Thoracic aorta (tissue), 2 donors: ENCODE measurements at places on chromosomes 7 and 10. TPM values are rescaled to one million over a fixed set of nuclear protein-coding genes. Genes with fewer than 3 reads are reported as not detected.

Gene CYP3A5
- 3.5 TPM for total RNA-seq

Gene NEBL
- total RNA-seq = 1.4 TPM

Gene GUSB
- 23.4 TPM for total RNA-seq

Gene HIF1AN
- 17.7 TPM for total RNA-seq

Gene ALKBH4
- total RNA-seq = 15.9 TPM

DNA sequence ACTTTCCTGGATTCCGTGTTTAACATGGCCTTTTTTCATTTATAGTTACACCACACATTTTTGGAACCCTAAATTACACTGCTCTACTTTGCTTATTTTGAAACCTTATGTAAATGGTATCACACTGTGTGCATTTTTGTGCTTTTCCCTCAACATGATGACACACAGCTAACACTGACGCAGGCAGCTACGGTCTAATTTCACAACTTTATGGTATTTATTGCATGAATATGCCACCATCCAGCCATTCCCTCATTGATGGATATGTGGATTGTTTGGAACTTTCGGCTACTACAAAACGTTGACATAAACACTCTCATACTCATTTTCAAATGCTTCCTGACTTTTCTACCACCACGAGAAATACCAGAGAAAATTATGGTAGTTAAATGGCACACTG, 6.9 kb downstream of the PAPOLB start:
- no peaks in the 10 kb centered on the region for H3K36me3 ChIP-seq
- DNase-seq = no peak
- no peaks in the 10 kb centered on the region for H3K27me3 ChIP-seq
- no peaks in the 10 kb centered on the region for H3K4me1 ChIP-seq
- no peak overlapping the region for H3K4me3 ChIP-seq
- no peak overlapping the region for H3K27ac ChIP-seq

DNA sequence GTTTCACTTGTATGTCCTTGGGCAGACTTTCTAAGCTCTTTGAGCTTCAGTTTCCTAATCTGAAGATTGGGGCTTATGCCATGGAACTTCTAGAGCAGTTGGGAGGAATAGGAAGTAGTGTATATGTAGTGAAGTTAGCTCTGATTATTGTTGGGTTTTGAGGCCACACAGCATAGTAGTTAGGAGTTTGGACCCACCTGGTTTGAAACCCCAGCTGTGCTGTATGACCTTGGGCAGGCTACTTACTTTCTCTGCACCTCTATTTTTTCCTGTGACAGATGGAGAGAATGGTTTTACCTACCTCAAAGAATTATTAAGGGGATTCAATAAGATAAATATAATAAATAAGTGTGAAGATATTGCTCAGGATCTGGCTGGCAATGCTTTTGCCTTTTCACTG, 61.4 kb upstream of the ADRB1 start:
- H3K4me3 ChIP-seq = no peak overlapping the region
- no peak overlapping the region for H3K27ac ChIP-seq

DNA sequence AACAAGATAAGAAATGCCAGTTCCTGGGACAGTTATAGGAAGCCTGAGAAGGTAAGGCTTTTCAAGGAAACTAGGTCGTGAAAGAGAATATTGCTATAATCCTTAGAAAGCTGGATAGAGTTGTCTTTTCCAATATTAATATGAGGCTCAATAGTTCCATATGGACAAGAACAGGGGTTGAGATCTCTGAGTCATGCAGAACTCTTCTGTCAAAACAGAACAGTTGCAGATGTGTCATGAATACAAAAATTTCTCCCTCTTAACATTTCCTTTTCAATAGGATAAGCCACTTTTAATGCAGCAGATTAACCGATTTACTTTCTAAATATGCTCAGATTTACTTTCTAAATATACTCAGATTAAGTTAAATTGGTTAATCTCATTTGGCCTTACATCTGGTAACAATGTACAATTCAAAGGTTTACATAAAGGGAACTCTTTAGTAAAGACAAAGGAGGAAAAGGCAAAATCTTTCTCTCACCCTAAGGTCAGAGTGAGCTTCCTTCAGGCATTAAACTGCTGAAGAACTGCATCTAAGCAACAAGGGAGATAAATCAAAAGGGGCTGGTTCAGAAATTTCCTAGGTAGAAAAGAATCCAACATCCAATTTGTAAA, 104.7 kb upstream of the PCDH15 start:
- no peak overlapping the region for H3K27ac ChIP-seq
- H3K27me3 ChIP-seq = no peaks in the 10 kb centered on the region
- no peak for DNase-seq
- H3K36me3 ChIP-seq = no peaks in the 10 kb centered on the region
- no peaks in the 10 kb centered on the region for H3K4me1 ChIP-seq
- H3K4me3 ChIP-seq = no peak overlapping the region

GRCh38 chr7:120412139-120413050, 139.4 kb downstream of the KCND2 start:
- no peaks in the 10 kb centered on the region for H3K4me1 ChIP-seq
- H3K36me3 ChIP-seq = no peaks in the 10 kb centered on the region
- no peaks in the 10 kb centered on the region for H3K27me3 ChIP-seq
- DNase-seq = no peak
- H3K27ac ChIP-seq = no peak overlapping the region

DNA sequence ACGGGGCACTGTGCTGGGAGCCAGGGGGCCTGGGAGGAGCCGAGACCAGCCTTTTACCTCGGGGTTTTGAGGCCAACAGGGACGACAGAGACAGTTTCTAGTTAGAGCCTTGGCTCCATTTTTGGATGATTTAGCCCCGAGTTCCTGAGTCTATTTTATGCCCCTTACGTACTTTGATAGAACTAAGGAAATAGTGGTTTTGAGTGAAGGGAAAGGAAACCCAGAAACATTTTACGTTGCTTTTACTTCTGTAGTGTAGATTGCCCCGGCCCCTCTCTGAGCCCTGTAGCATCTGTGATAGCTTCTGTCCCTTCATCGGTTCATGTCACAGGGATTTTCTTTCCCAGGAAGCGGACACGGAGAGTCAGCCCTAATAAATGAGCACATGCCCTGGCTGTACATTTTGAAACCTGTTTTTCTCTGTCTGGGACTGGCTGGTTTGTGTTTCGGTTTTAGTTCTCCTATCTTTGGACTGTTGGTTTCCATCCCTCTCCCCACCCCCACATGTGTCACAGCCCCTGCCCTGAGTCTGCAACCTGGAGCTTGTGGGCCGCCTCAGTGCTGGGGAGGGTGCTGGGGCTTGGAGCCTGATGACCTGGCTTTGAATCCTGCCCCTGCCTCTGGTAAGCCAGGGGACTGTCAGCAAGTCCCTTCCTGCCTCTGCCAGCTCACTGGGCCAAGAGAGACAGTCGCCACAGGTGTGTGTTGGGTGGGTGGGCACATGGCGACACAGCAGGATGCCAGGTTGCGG, 6.9 kb upstream of the ORAI2 start:
- H3K27ac ChIP-seq = peak overlapping the region; percentile 6
- DNase-seq = no peak
- no peaks in the 10 kb centered on the region for H3K27me3 ChIP-seq
- peak overlapping the region; percentile 39 for H3K4me3 ChIP-seq

DNA sequence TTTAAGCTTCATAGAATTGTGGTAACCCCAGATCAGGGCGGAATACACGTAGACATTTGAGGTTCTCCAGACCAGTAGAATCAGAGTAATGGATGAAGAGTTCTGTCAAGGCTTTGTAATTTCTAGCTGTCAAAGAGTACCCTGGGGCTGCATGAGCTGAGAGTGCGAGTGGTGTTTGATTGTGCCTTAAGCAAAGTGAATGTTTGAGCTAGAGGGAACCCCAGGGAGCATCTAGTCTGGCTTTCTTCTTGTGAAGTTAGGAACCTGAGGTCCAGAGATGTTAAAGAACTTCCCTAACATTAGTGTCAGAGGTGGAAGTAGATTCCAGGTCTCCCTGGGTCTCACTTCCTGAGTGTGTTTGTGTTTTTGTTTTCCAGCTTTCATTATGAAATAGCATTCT, 212.3 kb upstream of the FZD1 start:
- no peaks in the 10 kb centered on the region for H3K4me1 ChIP-seq
- H3K4me3 ChIP-seq = no peak overlapping the region
- H3K36me3 ChIP-seq = no peaks in the 10 kb centered on the region

DNA sequence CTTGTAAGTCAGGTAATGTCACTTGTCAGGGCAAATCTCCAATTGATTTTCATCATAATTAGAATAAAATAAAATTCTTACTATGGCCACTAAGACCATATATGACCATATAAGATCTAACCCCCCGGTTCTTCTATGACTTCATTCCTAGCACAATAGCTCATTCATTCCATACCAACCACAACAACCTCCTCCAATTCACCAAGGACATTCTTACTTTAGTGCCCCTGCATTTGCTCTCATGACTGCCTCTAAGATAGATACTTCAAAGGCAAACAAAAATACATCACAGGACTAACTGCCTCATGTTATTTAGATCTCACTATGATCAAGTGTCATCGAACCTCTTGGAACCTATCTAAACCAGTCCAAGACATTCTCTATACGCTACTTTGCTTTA, 90.8 kb downstream of the SNX13 start:
- H3K36me3 ChIP-seq = peaks cover 6% of the 10 kb centered on the region
- H3K27ac ChIP-seq = no peak overlapping the region
- no peak for DNase-seq
- H3K4me3 ChIP-seq = no peak overlapping the region

DNA sequence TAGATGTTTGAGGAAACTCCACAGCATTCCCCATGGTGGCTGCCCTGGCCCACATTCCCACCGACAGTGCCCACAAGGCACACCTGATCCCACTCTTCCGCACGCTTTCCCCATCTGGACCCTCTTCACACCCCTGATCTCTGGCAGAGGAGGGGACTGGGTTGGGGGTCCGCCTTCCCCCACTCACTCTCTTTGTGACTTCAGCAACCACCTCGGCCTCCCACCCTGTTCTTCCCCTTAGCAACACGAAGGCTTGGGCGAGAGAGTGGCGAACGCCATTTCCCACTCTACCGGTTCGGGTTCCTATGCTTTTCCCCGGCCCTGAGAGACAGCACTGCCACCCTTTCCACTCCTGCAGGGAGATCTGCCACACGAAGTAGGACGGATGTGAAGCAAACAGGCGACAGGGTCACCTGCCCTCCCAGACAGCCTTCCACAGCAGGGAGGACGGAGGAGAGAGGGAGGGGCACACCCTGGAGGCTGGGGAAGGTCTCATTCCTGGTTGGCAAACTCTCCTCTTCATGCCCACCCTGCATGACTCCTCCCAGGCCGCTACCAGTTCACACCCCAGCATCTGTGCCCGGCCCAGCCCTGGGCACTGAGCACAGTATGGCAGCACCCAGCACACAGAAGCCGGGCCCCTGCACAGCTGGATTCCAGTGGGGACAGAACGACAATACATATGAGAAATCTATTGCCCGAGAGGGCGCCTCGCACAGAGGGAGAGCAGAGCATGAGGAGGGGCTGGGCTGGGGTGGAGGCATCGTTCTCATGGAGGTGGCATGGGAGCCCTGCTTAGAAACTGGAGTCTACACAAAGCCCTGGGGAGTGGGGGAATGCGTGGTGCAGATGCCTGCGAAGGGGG, 93.5 kb downstream of the PAXIP1 start:
- H3K27me3 ChIP-seq = no peaks in the 10 kb centered on the region
- H3K4me3 ChIP-seq = no peak overlapping the region
- no peak overlapping the region for H3K27ac ChIP-seq
- DNase-seq = no peak

DNA sequence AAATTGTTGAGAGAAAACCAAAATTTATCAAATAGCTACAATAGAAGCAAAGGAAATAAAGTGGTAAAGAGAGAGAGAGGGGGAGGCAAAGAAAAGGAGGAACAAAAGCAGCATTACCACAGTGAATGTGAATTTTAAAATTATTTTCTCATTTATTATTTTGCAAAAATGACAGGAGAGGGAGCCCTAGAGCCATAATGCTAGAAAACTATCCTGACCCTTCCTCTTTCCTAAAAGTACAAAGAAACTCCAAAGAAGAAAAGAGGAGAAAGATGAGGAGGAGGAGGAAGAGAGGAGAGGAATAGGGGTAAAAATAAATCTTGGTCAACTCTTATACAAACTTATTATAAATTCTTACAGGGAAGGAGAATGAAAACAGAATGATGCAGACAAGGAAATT, 921.5 kb downstream of the NRG3 start:
- H3K27me3 ChIP-seq = no peaks in the 10 kb centered on the region
- no peaks in the 10 kb centered on the region for H3K36me3 ChIP-seq
- peaks cover 4% of the 10 kb centered on the region for H3K4me1 ChIP-seq
- DNase-seq = no peak
- no peak overlapping the region for H3K27ac ChIP-seq

GRCh38 chr7:46844486-46844885, 737.4 kb downstream of the TNS3 start:
- H3K27ac ChIP-seq = no peak overlapping the region
- no peaks in the 10 kb centered on the region for H3K36me3 ChIP-seq
- H3K27me3 ChIP-seq = no peaks in the 10 kb centered on the region
- DNase-seq = no peak
- no peak overlapping the region for H3K4me3 ChIP-seq
